NCI-H2081 (cell line): ENCODE measurements at places on chromosomes 12 and 14.

- DNase-seq: no peak
Measured at GRCh38 chr12:54937376-54937775, 47.2 kb downstream of the TESPA1 start.

- no peak for DNase-seq
Measured at GRCh38 chr12:20127413-20127812, 240.9 kb upstream of the PDE3A start.

DNA sequence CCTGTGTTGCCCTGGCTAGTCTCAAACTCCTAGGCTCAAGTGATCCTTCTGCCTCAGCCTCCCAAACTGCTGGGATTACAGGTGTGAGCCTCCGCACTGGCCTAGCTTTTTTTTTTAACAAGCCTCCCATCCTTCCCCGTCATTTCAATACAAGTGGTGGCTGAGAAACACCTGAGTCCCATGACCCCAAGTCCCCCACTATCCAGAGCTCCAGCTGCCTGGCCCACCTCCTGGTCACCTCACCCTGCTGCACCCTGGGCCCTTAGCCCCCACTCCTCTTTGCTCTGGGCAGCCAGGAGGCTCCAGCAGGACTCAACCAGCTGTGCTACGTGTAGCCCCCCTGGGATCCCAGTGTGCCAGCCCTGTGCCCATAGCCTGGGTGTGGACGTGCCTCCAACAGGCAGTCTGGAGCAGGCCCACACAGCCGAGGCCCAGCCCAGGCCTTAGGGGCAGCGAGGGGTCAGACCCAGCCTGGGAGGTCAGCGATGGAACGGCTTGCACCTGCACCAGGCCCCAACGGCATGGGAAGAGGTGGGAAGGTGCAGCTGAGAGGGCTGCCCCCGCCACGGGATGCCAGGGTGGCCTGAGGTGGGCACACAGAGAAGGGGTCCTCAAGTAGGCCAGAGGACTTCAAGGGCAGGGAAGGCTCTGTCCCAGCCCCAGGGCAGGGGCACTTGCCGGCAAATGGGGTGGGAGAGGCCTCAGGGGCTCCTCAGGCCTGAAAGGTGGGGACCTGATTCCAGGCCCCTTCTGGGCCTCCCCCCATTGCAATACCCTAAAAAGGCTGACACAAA lies 6.5 kb downstream of the AHNAK2 start:
- no peak for DNase-seq

DNA sequence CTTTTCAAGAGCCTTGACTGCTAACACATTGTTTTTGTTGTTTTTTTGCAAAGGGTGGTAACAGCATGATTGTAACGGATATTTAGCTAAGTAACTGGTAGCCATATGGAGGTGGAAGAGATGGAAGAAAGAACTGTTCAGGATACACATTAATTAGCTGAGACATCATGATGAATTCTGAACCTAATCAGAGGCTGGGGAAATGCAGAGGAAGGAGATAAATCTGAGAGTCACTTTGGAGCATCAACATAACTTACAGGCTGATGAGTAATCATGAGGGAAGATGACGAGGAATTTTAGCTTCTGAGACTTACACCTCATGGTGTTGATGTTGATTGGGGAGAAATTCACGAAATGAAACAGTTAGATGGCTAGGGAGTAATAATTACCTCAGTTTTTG lies 62.3 kb downstream of the NIN start:
- DNase-seq: no peak

- DNase-seq: no peak
Measured at GRCh38 chr14:79549515-79549914, 661.8 kb downstream of the DIO2 start.

GRCh38 chr12:7989827-7990491 lies 42.6 kb upstream of the FOXJ2 start:
- DNase-seq: no peak

- DNase-seq: peak; percentile 51
Measured at GRCh38 chr14:89767861-89768268, 186.7 kb downstream of the EFCAB11 start.

DNA sequence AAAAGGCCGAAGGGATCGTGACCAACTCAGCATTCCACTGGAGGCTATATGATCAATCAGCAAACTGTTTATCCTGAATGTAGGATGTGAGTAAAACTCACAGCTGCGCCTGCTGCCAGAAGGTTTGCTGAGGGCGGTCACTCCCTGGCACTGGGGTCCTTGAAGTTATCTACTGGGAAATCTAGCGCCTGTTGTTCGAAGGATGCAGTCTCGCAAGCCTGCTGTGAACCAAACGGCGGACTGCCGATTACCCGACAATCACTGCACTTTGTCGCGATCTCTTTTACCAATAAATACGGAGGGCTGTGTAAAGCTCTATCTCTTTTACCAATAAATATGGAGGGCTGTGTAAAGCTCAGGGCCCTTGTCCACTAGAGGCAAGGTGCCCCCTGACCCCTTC lies 12.9 kb downstream of the DDX51 start:
- no peak for DNase-seq
